Esophagus squamous epithelium (tissue), 5 donors: ENCODE measurements at places on chromosomes 12 and 14.

DNA sequence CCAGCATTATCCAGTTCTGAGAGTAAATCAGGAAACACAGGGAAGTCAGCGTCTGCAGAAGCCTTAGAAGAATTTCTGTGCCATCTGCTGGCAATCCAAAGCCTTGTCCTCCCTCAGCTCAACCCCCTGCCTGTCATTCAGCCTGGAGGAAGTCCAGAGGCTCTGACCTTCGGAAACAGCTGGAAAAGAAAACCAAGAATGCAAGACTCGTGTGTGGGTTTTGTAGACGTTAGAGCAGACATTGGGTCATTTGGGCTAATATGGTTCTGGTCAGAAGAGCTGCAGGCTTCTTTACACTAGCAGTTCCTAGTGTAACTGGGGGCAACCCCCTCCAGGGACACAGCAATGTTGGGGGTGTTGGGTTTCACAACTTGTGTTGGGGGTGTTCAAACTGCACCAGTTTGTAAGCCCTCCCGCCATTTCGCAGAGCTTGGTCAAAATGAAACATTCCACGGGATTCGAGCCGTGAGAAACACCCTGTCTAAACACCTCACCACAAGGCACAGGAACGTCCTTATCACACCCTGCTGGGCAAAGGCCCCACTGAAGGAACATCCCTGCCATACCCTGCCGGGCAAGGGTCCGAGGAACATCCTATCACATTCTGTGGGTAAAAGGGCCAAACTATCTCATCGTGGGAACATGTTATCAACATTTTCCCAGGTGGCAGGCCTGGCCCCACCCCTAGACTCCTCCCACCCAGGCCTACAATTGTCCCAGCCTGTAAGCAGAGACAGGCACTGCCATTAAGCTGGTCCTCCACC, 21.0 kb upstream of the SERPINA4 start:
- DNase-seq = no peak

GRCh38 chr12:132518354-132518992, 28.5 kb downstream of the FBRSL1 start:
- DNase-seq = no peak

DNA sequence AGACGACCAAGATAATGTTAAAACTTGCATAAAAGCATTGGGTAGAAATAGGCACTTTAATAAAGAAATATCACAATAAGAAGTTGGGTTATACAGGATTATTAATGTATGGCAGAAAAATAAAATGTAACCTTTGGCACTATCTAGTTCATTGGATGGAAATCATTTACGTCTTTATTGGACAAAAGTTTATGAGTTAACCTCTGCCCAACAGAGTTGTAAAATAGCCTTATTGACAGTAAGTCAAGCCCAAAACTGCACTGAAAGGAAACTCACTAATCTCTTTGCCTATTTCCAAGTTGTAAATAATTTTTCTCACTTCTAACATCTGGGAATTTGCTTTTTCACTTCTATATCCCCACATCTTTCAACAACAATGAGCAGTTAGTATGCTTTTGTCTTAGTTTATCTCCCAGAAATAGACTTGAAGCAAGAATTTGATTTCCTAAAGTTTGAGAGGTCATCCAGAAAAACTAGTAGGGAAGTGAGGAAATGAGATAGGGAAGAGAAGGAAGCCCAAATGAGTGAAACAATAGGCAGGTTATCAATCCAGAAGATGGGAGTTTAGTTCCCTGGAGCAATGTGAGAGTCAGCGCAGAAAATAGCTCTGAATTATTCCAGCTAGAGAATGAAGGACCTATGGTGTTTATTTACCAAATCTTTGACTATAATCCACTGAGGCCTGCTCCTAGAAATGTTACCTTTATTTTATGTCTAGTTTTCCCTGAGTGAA, 434.8 kb downstream of the CCER1 start:
- no peak for DNase-seq

GRCh38 chr14:64720131-64720576, 15.9 kb downstream of the PLEKHG3 start:
- no peak for DNase-seq

- DNase-seq = no peak
Observed at GRCh38 chr12:95549392-95550084, 1.7 kb downstream of the USP44 start.

DNA sequence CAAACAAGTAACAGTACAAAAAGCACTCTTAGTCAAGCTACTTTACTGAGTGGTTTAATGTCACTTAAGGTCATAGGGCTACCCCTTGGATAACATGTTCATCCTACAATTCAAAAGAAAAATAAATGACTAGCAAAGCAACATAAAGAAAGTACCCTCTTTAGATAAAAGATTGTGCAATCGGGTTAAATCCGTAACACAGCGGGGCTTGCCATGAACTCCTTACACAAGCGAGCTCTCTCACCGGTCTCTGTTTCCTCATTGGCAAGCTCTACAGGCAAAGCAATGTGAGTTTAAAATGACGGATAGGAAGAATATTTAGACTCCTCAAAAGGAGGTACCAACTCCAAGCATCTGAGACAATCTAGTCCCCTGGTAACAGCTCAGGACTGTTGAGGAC, 140.6 kb downstream of the EGLN3 start:
- DNase-seq = no peak

- no peak for DNase-seq
Observed at GRCh38 chr14:53951243-53951626, 5.4 kb downstream of the BMP4 start.

- DNase-seq = no peak
Observed at GRCh38 chr14:51419685-51420084, 179.6 kb downstream of the TMX1 start.

GRCh38 chr12:132411457-132411856, 78.5 kb upstream of the FBRSL1 start:
- DNase-seq = no peak

GRCh38 chr14:68466491-68466977, 326.3 kb downstream of the ZFP36L1 start:
- no peak for DNase-seq

DNA sequence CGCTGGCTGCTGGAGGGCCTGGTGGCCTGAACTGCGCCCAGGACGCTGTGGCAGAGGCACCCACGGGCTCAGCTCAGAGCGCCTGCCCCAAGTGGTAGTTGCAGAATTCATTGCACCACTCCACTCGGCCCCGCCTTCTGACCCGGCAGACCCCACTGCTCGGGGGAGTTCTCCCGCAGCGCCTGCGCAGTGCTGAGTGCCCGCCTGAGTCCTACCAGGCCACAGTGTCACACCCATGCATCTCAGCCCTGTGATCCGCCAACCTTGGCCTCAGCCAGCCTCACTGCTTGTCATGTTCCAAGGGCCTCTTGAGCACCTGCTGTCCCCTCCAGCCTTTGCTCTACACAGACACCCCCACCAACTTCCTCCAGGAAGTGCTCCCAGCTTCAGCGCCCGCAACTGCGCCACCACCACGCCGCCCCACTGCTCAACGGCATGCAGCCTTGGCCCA, 12.2 kb downstream of the DEGS2 start:
- DNase-seq = no peak

GRCh38 chr12:103561174-103561573, 25.9 kb upstream of the STAB2 start:
- DNase-seq = no peak

DNA sequence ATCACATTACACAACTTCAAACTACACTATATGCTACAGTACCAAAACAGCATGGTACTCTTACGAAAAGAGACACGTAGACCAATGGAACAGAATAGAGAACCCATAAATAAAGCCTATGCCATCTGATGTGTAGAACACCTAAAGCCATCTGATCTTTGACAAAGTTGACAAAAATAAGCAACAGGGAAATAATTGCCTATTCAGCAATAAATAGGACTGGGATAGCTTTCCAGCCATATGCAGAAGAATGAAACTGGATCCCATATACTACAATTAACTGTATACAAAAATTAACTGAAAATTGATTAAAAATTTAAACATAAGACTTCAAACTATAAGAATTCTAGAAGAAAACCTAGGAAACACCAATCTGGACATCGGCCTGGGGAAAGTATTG, 120.7 kb downstream of the PTPRO start:
- no peak for DNase-seq

GRCh38 chr12:105980085-105980484, 158.7 kb downstream of the NUAK1 start:
- DNase-seq = no peak

GRCh38 chr12:52531566-52532300, 11.5 kb upstream of the KRT5 start:
- no peak for DNase-seq

- no peak for DNase-seq
Observed at GRCh38 chr12:105272152-105272551, 36.2 kb upstream of the APPL2 start.

DNA sequence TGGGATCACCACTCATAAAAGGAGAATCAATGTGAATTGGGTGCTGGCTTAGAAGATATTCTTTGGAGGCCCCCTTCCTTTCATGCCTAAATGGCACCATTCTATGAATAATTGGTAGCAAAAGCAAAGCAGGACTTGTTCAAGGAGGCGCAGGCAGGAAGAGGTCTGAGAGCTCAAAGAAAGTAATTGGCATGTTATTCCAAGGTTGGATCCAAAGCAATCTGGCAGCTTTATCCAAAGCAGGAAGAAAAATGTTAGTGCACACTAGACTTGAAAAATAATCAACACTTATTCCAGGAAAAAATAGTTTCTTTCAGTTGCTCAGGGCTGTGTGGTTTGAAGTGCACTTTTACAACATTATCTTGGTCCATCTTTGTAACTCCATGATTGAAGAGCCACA, 326.4 kb downstream of the NUAK1 start:
- DNase-seq = no peak

GRCh38 chr14:26293909-26294308, 303.9 kb downstream of the NOVA1 start:
- DNase-seq = no peak

- DNase-seq = no peak
Observed at GRCh38 chr12:6104842-6105241, 19.6 kb downstream of the VWF start.

DNA sequence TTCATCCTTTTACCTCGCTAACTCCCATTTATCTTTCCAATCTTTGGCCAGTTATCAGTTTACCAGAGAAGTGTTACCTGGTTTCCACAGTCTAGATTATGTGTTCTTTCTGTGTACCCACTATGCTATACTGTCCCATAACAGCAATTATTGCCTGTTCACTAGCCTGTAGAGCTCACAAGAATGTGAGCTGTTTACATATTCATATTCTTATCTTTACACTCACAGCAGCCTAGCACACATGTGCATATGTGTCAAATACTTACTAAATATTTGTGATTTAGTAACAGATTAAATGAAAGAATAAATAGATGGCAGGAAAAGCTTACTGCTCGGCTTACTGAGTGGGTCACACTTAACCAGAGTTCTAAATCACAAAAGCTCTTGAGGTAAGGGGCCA, 97.8 kb downstream of the NOVA1 start:
- no peak for DNase-seq

GRCh38 chr14:36224176-36224575, 47.7 kb upstream of the PTCSC3 start:
- DNase-seq = no peak

DNA sequence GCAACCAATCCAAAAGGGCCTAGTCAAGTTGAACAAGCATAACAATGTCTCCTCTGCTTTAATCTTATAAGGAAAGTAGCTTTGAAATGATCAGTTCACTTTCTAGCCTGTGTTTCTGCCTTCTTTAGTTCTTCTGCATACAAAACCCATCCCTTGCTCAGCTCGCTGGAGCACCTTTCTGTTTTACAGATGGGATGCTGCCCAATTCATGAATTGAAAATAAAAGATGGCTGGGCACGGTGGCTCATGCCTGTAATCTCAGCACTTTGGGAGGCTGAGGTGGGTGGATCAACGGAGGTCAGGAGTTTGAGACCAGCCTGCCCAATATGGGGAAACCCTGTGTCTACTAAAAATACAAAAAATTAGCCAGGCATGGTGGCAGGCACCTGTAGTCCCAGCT, 4.5 kb upstream of the RFC5 start:
- DNase-seq = no peak

GRCh38 chr14:96245710-96246538, 10.1 kb upstream of the BDKRB1 start:
- no peak for DNase-seq

DNA sequence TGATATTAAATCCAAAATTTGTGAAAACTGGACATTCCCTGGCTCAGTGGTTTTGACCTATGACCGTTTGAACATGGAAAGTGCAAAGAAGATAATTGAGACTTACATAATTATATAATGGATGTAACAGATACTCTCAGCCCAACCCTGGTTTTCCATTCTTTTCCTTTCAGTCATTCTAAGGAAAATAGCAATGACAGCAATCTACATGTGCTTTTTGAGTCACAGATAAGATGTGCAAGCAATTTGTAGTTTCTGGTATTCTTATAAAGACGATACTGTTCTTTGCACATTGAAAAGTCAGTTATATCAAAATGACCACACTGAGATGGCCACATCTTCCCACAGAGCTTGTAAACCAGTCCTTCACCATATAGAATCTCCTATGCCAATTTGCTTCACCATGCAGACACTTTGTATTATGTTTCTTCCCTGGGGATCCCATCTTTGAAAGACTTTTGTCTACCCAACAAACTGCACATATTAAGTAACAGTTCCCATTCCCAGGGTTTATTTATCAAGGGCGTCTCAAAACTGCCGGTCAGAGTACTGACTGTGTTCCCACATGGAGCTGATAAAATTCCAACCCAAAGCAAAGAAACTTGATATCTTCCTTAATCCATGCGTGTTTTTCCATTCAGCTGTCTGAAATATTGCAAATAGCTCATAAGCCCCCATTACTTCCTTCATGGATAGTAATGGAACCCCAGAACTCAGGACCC, 34.8 kb downstream of the PLXNC1 start:
- no peak for DNase-seq

DNA sequence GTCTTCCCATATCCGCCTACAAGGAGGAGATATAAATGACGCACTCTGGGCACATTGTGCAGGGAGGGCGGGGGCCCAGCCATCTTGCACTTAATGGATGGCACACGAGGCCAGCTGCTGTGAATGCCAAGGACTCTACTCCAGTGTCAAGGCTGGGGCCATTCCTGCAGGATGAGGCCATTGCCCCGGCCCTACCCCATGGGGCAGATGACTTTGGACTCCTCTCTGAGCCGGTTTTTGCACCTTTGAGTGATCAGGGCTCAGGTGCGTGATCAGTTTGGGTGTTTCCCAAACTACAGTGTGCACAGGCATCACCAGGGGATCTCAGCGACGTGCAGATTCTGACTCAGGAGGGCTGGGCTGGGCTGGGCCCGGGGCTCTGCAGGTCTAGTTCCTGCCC, 16.1 kb downstream of the MMAB start:
- DNase-seq = no peak

- DNase-seq = no peak
Observed at GRCh38 chr12:109461049-109461845, 15.9 kb downstream of the KCTD10 start.

DNA sequence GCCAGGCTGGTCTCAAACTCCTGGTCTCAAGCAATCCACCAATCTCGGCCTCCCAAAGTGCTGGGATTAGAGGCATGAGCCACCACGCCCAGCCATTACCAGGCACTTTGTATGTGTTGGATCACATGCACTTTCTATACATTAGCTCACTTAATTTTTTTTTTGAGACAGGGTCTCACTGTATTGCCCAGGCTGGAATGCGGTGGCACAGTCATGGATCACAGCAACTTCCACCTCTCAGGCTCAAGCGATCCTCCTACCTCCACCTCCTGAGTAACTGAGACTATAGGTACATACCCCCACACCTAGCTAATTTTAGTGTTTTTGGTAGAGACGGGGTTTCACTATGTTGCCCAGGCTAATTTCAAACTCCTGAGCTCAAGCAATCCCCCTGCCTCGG, 203.0 kb upstream of the MYL2 start:
- DNase-seq = no peak
